Left colon (tissue), 2 donors: ENCODE measurements at places on chromosomes 4 and X. TPM values are rescaled to one million over a fixed set of nuclear protein-coding genes. Genes with fewer than 3 reads are reported as not detected.

DNA sequence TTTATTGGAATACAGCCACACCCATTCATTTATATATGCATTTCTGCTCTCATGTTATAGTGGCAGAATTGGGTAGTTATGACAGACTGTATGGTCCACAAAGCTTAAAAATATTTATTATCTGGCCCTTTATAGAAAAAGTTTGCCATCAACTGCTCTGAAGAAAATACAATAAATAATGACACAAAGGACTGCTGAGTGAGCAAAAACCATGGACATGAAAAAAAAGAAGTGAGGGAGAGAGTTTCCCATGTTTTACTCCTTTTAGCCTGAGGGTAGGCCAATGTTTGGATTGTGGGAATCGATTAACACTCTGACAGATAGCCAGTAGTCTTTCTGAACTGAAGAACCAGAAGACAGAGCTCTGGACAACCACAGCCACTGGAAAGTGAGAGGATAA, 149.2 kb downstream of the CHRDL1 start:
- no peak for DNase-seq

The FAM53A gene
- total RNA-seq, result 0.61 TPM

- no peak for DNase-seq
Observed at GRCh38 chr4:48337731-48338130, 3.6 kb upstream of the SLAIN2 start.

The CENPC gene
- total RNA-seq, result 16.7 TPM

DNA sequence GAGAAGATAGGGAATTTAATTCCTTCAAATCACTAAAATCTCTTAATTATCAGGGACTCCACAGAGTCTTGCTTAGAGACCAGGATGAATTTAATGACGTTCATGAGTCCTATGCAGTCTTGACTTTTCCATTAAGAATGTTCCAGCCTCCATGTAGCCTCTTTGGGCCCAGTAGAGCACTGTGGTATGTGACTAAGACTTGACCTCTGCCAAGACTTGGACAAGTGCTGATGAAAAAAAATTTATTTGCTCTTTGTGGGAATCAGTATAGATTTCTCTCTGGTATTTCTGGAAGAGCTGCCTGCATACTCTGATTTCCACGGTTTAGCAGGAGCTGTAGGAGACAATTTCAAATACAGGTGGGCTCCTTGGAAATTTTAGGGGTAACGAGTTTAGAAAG, 40.6 kb downstream of the CHRDL1 start:
- DNase-seq, result no peak

- no peak for DNase-seq
Observed at GRCh38 chrX:97119474-97120109, 235.9 kb downstream of the RPA4 start.

The PTPN13 gene
- total RNA-seq, result 4.8 TPM

The ENAM gene
- not detected for total RNA-seq

- no peak for DNase-seq
Observed at GRCh38 chrX:134512566-134512965, 52.6 kb downstream of the HPRT1 start.

GRCh38 chrX:107677501-107677901, 49.2 kb downstream of the PRPS1 start:
- DNase-seq, result no peak
